ENCODE measurements at places on chromosomes 16 and 17.

- DNase-seq: peak; percentile 0
These were observed 1.2 kb downstream of the PRPF8 start for GRCh38 chr17:1683459-1683858.

DNA sequence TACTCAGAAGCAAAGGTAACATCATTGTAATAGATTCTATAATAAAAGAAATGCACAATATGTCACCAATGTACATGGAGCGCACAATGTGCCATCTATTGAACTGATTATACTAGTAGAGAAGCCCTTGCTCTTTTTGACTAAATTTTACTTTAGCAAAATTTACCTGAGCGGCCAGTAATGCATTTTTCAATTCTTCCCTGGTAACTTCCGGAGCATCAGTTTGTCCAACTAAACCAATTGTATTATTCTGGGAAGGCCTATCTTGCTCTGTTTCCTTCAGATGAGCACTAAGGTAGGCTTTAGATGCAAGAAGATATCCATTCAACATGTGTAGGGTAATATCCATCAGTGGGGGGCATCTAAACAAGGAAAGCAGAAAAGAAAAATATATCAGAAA is 8.8 kb upstream of the BRIP1 start:
- no peak for DNase-seq

DNA sequence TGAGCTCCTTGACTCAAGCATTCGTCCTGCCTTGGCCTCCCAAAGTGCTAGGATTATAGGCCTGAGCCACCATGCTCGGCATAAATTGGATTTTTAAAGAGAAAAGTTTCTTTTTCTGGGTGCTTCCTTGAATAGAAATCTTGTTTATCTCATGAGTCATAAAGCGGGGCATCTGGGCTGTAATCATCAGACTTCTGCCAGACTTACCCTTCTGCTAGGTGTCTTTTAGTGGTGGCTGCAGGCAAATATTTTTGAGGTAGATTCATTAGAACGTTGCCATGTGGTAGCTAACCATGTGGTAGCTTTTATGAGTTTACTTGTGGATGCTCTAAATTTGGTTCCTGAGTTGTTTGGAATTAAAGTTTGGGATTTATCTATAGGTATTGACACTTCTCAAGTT is 13.4 kb downstream of the PGS1 start:
- no peak for DNase-seq

- DNase-seq: no peak
These were observed 42.7 kb upstream of the SMPD3 start for GRCh38 chr16:68490829-68491575.

GRCh38 chr16:56203052-56203451 is 11.8 kb downstream of the GNAO1 start:
- DNase-seq: no peak

DNA sequence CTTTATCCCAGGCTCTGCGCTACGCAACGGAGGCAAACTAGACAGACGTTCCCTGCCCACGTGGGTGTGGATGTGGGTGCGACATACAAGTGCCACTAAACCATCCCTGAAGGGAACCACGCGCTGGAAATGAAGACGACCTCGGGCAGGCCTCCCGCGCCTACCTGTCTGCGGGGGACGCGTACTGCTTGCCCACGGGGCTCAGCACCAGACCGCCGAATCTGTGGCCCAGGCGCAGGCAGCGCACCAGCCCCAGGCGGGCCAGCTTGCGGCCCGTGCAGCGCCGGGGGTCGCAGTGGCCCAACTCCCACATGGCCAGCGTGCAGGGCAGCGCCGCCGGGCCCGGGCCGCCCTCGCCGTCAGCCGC is 480 bp downstream of the TSR3 start:
- DNase-seq: no peak

DNA sequence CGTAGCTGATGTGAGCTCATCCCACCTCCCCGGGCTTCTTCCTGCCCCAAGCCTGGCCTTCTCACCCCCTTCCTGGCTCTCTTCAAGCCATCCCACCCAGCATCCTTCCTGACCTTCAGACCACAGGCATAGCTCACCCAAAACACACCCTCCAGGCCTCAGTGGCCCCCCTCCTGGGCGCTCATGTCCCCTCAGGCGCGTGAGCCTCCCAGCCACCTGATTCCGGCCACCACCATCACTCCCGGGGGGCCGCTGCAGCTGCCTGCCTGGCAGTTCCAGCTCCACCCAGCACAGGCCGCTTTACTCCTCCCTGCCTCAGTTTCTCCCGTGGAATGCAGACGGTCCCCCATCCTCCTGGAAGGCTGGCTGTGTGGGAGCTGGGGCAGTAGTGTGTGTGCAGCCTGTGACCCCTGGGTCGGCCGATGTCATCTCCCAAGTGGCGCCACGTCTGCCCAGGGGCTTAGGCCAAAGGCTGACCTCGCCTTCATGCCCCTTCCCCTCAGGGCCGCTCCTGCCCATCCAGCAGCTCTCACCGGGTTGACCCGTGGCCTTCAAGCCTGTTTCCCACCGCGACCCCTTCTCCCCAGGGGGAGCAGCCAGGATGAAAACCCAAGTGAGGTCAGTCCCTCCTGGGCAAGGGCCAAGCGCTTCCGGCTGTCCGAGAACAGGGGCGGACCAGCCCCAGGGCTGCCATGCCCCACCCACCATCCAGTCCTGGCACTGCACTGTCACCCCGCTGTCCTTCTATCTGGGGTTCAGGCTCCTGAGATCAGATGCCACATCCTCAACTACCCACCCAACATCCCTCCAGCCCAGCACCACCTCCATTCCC is 11.9 kb upstream of the CHMP6 start:
- no peak for DNase-seq

DNA sequence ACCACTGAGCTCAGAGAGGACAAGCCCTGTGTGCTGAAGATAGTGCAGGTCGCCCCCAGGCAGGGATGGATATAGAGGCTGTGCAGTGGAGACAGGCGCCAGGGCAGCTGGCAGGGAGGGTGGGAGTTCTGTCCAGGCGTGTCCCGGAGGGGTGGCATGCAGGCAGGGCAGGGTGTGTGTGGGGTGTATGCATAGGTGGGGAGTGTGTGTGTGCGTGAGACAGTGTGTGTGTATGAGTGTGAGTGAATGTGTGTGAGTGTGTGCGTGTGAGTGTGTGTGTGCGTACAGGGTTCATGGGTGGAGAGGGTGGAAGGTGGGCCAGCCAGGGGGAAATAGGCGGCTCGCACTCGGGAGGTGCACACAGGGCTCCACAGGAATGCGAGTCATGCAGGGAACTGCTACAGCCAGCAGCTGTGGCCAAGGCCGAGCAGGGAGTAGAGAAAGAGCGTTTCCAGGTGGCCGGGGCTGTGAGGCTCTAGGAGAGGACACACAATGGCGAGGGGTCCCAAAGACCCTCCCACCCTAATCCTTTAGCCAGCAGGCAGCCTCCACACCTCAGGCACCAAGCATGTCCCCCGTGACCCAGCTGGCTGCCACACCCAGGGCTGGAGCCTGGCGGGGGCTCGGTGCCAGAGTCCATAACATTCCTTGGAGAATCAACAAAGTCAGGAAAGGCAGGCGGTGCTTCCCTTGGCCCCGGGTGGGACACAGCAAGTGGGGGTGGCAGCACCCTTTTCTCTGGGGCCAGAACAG is 4.6 kb downstream of the PLCD3 start:
- no peak for DNase-seq

GRCh38 chr17:78387977-78388941 is 9.8 kb downstream of the PGS1 start:
- peak; percentile 41 for DNase-seq

DNA sequence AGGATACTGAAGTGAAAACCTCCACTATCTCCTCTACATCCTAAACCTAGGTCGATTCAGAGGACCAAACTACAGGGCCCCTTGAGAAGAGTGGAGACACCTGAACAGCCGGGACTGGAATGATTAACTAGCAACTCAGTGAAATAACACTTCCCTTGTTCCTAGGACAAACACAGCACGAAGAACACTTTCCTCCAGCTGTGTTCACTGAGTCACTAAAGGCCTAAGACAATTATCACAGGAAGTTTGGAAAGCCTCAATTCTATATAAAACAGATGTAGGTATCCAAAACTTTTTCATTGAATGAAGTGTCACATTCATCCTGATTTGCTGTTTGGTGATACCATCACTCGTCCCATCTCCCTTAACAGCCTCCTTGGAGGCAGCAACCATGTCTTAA is 15.5 kb upstream of the CUEDC1 start:
- DNase-seq: no peak

DNA sequence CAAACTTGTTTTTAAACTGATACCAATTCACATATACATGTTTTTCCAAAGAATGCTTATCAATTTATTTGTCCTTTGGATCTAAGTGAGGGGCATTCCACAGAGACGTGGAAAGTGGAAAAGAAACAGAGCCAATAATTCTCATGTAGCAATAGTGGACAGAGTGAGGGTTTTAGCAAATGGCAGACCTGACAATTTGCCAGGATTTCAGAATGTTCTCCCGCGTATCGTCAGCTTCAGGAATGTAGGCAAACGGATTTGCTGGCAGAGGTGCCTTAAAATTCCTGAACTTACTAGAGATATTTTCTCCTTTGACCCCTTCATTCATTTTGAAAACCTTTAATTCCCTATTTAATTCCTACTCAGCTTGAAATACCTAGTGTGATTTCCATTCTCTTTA is 193.4 kb upstream of the CPHXL start:
- peak; percentile 26 for DNase-seq

DNA sequence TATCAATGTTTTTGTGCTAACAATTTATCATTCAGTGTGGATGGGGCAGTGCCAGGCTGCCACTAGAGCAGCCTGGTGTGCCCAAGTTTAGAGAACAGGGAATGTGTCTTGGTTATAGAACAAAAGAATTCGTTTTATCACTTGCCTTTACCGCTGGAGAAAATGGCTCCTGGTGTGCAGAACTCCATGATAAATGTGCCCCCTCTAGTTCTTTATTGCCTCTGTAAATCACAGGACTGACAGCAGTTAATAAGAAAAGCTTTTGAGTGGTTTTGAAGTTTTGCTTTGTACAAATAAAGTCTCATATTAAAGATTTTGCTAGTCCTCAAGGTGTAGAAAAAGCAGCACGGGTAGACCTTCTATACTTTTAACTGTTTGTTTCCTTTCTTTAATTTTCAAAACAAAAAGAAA is 28.2 kb upstream of the PSMD7 start:
- no peak for DNase-seq

DNA sequence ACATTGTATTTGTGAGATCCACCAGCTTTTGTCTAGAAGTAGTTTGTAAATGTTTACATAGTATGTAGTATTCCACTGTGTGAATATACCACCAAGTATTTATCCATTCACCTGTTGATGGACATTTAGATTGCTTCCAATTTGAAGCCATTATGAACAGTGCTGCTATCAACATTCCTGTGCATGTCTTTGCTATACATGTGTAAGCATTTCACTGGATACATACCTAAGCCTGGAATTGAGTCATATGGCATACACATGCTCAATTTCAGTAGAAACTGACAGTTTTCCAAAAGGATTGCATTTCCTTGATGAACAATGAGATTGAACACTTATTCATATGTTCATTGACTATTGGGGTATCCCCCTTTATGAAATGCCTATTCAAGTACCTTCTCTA is 540.6 kb upstream of the SOX9 start:
- no peak for DNase-seq

DNA sequence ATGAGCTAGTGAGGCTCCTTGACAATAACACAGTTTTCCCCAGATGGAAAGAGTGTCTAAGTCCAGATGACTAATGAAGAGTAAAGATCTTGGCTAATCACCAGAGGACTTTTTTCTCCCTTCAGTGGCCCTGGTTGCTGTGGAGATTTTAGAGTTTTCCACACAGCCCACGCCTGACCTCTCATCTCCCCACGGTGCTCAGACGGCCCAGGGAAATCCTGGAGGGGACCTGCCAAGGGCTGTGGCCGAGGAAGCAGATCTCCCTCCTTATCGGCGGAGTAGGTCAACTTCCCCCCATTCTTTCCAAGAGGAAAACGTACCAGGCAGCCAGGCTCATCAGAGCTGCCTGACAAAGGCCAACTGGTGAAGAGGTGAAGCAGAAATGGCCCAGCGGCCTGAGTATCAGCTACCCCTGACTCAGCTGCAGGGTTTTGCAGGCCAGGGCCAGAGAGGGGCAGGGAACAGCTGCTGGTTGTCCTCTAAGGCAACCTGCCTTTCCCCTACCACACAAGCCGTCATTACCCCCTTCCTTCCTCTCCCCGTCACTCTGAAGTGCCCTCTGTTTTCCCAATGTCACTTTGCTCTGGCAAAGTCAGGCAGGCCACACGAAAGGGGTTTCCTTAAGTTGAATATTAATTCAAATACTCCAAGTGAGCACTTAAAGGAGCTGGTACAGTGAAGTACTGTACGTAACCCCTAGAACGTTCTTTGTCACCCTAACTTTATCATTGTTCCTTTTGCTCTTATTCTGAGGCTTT is 140.2 kb upstream of the ADAMTS18 start:
- no peak for DNase-seq

DNA sequence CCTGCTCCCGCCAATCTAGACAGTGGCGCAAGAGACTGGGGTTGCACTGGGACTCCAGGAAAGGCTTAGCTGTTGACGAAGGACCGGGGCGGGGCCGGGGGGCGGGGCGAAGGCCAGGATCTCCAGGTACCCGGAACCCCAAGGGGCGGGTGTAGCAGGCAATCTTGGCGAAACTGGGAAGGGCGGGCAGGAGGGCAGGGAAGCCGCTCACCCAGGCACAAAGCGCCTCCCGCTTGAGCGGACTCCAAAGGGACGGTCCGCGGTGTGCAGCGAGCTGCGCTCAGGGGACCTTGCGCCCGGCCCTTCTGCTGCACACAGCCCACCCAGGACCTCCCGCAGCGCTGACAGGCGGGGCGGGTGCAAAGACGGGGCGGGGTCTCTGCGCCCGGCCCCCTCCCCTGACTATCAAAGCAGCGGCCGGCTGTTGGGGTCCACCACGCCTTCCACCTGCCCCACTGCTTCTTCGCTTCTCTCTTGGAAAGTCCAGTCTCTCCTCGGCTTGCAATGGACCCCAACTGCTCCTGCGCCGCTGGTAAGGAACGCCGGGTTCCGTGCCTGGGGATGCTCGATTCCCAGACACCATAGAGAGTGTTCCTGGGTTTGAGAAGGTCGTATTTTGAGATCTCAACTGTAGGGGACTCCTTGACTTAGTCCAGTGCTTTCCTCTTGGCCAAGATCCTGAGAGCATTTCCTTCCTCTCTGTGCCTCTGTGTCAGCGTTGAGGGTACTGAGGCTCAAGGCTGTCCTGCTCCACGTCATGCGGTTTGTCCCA is at the start of gene MT1F:
Gene MT1F (plus strand): TSS at position 405 of the 772 bp plus-strand sequence. CDS start 100 bp downstream, at position 505.
- peak; percentile 36 for DNase-seq

- peak; percentile 12 for DNase-seq
These were observed 37.7 kb downstream of the DUSP14 start for GRCh38 chr17:37527249-37527851.

- DNase-seq: no peak
These were observed 18.8 kb downstream of the CDK5RAP3 start for GRCh38 chr17:47989700-47990099.

DNA sequence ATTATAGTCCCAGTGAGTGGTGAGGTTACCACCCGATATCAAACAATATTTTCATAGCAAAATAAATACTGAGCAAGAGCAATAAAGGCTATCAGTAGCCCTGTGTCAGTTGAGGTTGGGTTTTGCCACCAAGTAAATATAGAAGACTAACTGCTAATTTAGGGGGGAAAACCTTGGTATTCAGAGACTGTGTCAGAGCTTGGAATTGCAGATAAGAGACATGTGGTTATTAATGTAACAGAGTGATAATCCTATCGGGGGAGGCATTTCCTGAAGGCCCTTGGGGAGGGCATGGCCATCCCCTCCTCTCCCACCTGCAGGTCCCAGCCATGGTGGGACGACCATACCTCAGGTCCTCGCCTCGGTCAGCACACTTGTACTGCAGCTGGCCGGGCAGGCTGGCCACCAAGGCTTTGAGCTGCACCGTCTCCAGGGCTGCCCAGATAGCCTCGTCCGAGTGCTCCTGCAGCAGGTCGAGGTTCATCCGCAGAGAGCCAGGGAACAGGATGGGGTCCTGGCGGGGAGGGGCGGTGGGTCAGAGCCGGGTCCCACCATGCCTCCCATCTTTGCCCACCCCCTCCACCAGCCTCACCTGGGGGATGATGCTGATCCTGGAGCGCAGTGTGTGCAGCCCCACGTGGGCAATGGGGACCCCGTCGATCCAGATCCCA is 68.9 kb downstream of the ABCC6 start:
- DNase-seq: no peak

All from midbrain (tissue), 1 donor.